ENCODE measurements at places on chromosomes 3 and 15. TPM values are rescaled to one million over a fixed set of nuclear protein-coding genes. Genes with fewer than 3 reads are reported as not detected.

Gene GPR62
- total RNA-seq = not detected

DNA sequence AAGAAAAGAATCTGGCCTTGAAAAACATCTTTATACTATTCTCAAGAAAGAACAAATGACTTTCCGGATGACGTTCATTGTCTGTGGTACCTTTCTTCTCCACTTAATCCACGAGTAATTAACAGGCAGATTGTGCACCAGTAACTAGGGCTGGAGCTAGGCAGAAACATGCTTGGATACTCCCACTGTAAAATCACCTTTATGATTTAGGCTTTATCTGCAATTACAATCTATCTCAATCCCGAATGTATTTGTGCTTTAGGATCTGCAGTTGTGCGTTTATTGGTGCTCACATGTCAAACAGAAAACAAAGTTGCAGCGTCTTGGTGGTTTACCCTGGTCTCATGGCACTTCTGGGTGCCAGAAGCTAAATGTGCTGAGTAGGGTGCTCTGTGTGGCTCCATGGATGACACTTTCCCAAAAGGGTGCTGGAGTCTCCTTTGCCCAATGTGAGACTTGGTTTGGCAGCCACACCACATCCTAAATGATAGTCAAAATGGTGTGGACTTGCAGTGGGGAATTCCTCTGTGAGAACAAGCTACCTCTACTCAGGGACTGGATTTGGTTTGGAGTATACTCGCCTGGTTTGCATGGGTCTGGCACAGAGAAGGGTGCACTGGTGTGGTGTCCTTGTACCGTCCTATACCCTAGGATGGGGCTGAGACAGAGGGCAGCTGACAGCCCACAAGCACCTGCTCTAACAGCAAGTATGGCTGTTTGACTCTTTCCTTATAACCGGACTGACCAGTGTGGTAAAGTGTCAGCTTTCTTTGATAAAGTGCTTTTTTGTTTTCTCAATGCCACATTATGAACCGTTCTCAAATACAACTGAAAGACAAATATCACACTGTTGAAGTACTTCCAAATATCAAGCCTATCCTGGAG is 7.7 kb downstream of the SERP1 start:
- no peak for DNase-seq
- H3K4me3 ChIP-seq = no peak overlapping the region
- peaks cover 29% of the 10 kb centered on the region for H3K36me3 ChIP-seq
- H3K27ac ChIP-seq = no peak overlapping the region

Gene GRAMD1C
- total RNA-seq = 0.91 TPM

GRCh38 chr3:16406166-16406565 is 107.3 kb downstream of the RFTN1 start:
- DNase-seq = no peak
- no peak overlapping the region for H3K27ac ChIP-seq
- no peak overlapping the region for H3K4me3 ChIP-seq
- H3K36me3 ChIP-seq = peaks cover 28% of the 10 kb centered on the region

- no peak overlapping the region for H3K4me3 ChIP-seq
- peaks cover 1% of the 10 kb centered on the region for H3K4me1 ChIP-seq
- no peak overlapping the region for H3K27ac ChIP-seq
- DNase-seq = no peak
- H3K27me3 ChIP-seq = peaks cover 31% of the 10 kb centered on the region
Observed at GRCh38 chr3:26623419-26624208, 1.0 kb downstream of the LRRC3B start.

Gene SERINC4
- total RNA-seq = 0.18 TPM

DNA sequence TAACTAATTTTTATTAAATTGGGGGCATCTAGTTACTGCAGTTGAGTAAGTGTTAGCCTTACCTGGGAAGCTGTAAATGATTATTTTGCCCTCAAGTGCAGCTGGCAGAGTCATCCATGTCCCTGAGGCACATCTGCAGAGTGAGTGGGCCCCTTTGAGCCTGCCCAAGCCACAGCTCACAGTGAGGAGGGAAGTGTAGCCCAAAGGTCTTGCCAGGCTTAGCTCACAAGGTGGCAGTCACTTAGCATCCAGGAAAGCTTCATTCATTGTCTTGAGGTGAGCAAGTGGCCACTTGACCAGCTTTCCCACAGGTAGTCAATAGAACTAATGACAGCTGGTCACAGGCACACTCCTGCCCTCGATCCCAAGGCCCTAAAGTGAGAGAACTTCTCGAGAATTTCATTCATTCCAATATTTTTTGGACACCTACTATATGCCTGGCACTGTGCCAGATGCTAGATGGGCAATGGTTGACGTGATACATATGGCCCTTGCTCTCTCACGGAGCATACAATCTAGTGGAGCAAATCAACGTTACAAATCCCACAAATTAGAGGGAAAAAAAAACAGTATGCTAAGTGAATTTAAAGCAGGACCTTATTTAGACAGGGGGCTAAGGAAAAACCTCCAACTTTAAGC is 163.3 kb upstream of the IL12A start:
- H3K27me3 ChIP-seq = peaks cover 11% of the 10 kb centered on the region
- no peaks in the 10 kb centered on the region for H3K4me1 ChIP-seq
- H3K36me3 ChIP-seq = no peaks in the 10 kb centered on the region
- no peak for DNase-seq

DNA sequence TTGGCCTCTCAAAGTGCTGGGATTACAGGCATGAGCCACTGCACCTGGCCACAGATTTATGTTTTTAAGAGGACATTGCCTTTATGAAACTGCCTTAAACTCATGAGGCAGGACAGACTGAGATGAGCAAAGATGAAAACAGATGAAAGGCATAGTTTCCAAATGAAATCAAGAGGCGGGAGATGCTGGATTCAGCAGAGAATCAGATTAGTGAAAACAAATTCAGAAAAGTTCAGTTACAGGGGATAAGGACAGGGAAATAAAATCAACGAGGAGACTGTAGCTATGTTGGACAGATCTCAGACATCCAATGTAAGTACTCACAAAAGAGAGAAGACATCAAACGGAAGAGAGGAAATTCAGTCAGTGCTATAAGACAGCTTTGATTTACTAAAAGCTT is 68.1 kb downstream of the ADAMTSL3 start:
- no peak overlapping the region for H3K4me3 ChIP-seq
- H3K27ac ChIP-seq = no peak overlapping the region
- H3K36me3 ChIP-seq = no peaks in the 10 kb centered on the region
- no peaks in the 10 kb centered on the region for H3K4me1 ChIP-seq
- DNase-seq = no peak
- no peaks in the 10 kb centered on the region for H3K27me3 ChIP-seq

Gene NANOGP8
- total RNA-seq = not detected

- H3K4me3 ChIP-seq = no peak overlapping the region
- no peaks in the 10 kb centered on the region for H3K27me3 ChIP-seq
- H3K4me1 ChIP-seq = no peaks in the 10 kb centered on the region
- H3K27ac ChIP-seq = no peak overlapping the region
Observed at GRCh38 chr3:146100825-146101444, 60.0 kb downstream of the PLOD2 start.

- no peak overlapping the region for H3K4me3 ChIP-seq
- no peaks in the 10 kb centered on the region for H3K27me3 ChIP-seq
- no peak for DNase-seq
- H3K27ac ChIP-seq = no peak overlapping the region
Observed at GRCh38 chr3:117630885-117631284, 921.3 kb downstream of the TUSC7 start.

- H3K36me3 ChIP-seq = peaks cover 25% of the 10 kb centered on the region
- H3K27ac ChIP-seq = no peak overlapping the region
- no peak overlapping the region for H3K4me3 ChIP-seq
- DNase-seq = no peak
- peaks cover 24% of the 10 kb centered on the region for H3K4me1 ChIP-seq
Observed at GRCh38 chr15:89148126-89148525, 59.9 kb downstream of the ABHD2 start.

Gene LTK
- 5.2 TPM for total RNA-seq

Gene DAZL
- not detected for total RNA-seq

GRCh38 chr3:129612534-129613366 is 6.3 kb upstream of the PLXND1 start:
- H3K4me3 ChIP-seq = no peak overlapping the region
- no peak for DNase-seq
- H3K36me3 ChIP-seq = no peaks in the 10 kb centered on the region
- H3K27me3 ChIP-seq = peaks cover 14% of the 10 kb centered on the region

Gene COPG1
- 157 TPM for total RNA-seq

DNA sequence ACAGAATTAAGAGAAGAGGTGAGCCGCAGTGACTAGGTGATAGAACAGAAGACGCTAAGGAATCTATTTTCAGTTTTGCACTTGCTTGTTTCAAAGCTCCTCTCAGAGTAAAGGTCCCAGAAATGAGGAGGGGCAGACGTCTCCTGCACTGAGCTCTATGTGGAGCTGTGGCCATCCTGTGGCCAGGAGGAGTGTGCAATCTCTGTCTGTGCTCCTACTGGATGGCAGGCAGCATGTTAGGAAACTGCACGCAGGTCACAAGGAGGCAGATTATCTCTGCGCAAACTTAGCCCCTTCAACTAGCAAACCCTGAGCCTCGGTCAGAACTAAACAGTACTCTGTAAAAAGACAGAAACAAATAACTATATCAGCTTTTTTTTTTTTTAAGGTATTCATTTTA is 31.1 kb upstream of the PPIB start:
- H3K4me3 ChIP-seq = no peak overlapping the region
- no peaks in the 10 kb centered on the region for H3K27me3 ChIP-seq
- DNase-seq = no peak

DNA sequence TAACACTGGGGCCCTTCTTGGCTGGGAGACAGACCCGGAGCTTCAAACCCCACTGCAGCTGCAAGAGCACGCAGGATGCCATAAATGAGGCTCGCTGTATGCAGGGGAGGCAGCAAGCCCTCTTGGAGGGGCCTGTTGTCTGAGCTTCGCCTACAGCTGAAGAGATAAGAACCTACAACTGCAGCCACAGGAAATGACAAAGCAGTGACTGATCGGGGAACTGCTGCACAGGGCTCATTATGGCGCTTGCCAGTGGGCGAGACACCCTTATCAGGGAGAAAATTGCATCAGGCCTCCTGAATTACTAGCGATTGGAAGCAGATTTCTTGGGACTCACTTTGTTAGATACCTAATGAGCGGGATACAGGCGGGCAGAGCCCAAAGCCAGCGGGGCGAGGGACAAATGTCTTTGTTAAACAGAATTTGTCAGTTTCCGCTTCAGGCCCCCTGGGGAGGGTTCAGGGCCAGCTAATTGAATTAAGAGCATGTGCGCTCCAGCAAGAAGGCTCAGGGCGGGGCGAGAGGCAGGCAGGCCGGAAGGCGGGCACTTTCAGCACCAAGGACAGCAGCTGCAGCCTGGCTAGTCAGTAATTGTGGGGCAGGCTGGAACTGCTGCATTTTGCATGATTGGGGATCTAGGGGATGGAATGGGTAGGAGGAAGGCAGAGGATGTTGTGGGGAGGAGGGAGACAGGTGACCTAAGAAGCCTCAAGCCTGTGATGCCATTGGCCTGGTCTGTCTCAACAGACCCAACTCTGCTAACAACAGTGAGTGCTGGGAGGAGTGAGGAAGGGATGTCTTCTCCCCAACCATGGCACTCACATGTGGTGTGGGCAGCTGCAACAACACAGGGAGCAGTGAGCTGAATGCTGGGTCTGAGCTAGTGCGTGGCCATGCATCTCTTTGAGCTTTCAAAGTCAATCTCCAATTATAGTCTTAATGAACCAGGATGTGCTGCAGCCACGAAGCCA is 55.3 kb downstream of the CCDC33 start:
- DNase-seq = peak; percentile 83
- H3K27ac ChIP-seq = no peak overlapping the region
- peaks cover 18% of the 10 kb centered on the region for H3K27me3 ChIP-seq
- no peaks in the 10 kb centered on the region for H3K36me3 ChIP-seq
- H3K4me1 ChIP-seq = peaks cover 10% of the 10 kb centered on the region

DNA sequence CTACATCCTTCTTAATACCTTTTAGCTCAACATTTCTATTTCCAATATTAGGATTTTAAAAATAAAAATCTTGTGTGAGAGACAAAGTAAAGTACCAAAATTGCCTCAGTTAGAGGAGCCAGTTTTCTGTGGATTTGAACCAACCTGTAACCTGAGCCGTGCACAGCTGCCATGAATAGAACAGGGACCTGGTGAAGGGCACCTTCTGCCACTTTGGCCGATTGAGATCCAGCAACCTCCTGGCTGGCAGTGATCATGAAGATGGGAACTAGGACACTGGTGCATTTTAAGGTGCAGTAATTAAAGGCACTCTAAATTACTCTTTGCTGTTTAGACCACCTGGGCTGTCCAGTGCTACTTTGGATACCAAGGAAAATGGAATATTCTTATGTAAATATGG is 34.3 kb upstream of the TRAK1 start:
- H3K27ac ChIP-seq = no peak overlapping the region
- DNase-seq = no peak
- H3K4me3 ChIP-seq = no peak overlapping the region
- no peaks in the 10 kb centered on the region for H3K27me3 ChIP-seq

DNA sequence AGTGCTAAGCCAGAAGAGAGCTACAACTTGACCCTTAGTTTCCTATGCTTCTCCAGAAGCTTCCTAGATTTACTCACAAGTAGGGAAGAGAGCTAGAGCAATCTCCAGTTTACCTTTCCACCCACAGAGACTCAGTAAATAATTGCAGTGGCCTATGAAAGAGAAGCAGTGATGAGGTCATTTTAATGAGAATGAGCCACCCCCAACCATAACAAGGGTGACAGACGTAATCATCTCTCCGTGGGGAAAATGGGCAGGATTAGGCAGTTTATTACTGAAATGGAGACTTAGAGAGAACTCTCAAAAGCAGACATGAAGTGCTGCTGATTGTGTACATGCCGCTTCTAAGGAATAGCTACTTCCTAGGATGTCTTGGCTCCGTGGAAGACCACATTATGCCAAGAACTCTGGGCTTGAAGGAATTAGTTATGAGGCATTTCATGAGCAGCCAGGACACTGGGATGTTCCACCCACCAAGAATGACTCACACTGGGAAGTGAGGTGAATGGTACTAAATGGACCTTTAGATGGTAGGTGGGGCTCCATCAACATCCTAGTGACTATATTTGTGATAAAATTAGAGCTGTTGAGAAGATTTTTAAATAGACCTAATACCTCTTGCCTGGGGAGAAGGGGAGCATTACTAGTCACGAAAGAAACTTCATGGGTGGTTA is 160.9 kb downstream of the EDEM1 start:
- H3K4me1 ChIP-seq = no peaks in the 10 kb centered on the region
- H3K27me3 ChIP-seq = peaks cover 3% of the 10 kb centered on the region
- H3K4me3 ChIP-seq = no peak overlapping the region
- no peak for DNase-seq
- H3K36me3 ChIP-seq = no peaks in the 10 kb centered on the region
- no peak overlapping the region for H3K27ac ChIP-seq

- no peak for DNase-seq
- no peaks in the 10 kb centered on the region for H3K36me3 ChIP-seq
- peaks cover 8% of the 10 kb centered on the region for H3K4me1 ChIP-seq
- H3K27me3 ChIP-seq = peaks cover 1% of the 10 kb centered on the region
- no peak overlapping the region for H3K4me3 ChIP-seq
Observed at GRCh38 chr15:64732156-64732860, 43.1 kb downstream of the RBPMS2 start.

GRCh38 chr3:114896978-114897377 is 250.1 kb downstream of the ZBTB20 start:
- no peaks in the 10 kb centered on the region for H3K36me3 ChIP-seq
- no peak overlapping the region for H3K4me3 ChIP-seq
- H3K27ac ChIP-seq = no peak overlapping the region
- no peak for DNase-seq
- H3K4me1 ChIP-seq = peaks cover 3% of the 10 kb centered on the region
- H3K27me3 ChIP-seq = no peaks in the 10 kb centered on the region

GRCh38 chr3:120764206-120764605 is 21.7 kb downstream of the GTF2E1 start:
- H3K27ac ChIP-seq = no peak overlapping the region
- H3K27me3 ChIP-seq = no peaks in the 10 kb centered on the region
- H3K36me3 ChIP-seq = peaks cover 24% of the 10 kb centered on the region
- H3K4me1 ChIP-seq = peaks cover 25% of the 10 kb centered on the region
- no peak for DNase-seq

GRCh38 chr15:45307230-45307924 is 55.3 kb downstream of the SLC28A2 start:
- peaks cover 24% of the 10 kb centered on the region for H3K27me3 ChIP-seq
- peaks cover 8% of the 10 kb centered on the region for H3K4me1 ChIP-seq
- no peak overlapping the region for H3K4me3 ChIP-seq
- no peak for DNase-seq
- H3K27ac ChIP-seq = no peak overlapping the region
